Stimulated activated CD8-positive, alpha-beta memory T cell treated with anti-CD3 and anti-CD28 coated beads, Interleukin-15, amount 100 ng/mL, for 48 hours (primary cell): ENCODE measurements at places on chromosomes 2 and 18.

- no peak for DNase-seq
Observed at GRCh38 chr18:9062418-9062751, 40.1 kb upstream of the NDUFV2 start.

GRCh38 chr2:149226790-149227189 lies 103.6 kb upstream of the LYPD6 start:
- no peak for DNase-seq

GRCh38 chr2:60945341-60945740 lies 64.0 kb downstream of the REL start:
- no peak for DNase-seq

DNA sequence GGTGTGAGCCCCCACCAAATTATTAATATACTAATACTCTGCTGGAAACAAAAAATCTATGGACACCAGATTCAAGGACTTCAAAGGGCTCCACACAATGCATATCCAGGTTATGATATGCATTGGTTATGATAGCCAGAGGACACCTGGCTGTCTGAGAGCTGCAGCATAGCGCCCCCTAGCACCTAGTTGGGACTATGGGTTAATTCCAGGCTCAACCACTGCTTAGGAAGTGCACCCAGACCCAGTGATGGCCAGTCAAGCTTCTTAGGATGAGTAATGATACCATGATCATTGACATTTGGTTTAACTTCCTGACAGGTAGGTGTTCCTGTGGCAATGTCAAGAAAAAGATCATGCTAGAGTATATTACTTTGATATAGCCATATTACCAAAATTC lies 3.8 kb upstream of the FRZB start:
- DNase-seq = no peak

- no peak for DNase-seq
Observed at GRCh38 chr2:86307431-86307830, 30.0 kb downstream of the REEP1 start.

- DNase-seq = peak; percentile 50
Observed at GRCh38 chr2:112884869-112885505, 26.0 kb upstream of the IL37 start.

GRCh38 chr18:965921-966758 lies 61.5 kb downstream of the ADCYAP1 start:
- no peak for DNase-seq

DNA sequence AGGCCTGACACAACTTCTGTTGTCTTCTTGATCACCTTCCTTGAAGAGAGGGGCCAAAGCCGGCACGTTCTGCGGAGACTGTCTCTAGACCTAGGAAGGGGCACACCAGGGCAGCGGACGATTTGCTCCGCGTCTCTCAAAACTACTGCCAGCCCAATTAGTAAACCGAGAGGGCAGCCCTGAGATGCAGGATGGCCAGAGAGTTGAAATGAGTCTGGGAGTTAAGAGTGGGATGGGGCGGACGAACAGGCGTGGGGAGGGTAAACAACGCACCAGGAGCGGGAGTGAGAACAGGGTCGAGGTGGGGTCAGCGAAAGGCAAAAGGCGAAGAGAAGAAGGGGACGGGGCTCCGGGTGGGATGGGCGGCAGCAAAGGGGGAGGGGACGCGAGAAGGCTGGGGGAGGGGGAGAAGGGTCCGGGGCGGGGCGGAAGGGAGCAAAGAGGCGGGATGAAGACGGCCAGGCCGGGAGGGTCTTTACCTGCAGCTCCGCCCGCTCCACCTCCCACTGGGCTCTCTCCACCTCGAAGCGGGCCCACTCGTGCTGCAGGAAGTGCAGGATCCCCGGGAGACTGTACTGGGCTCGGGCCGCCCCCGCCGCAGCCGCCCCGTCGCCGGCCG lies 476 bp downstream of the STRN start:
- peak; percentile 21 for DNase-seq

DNA sequence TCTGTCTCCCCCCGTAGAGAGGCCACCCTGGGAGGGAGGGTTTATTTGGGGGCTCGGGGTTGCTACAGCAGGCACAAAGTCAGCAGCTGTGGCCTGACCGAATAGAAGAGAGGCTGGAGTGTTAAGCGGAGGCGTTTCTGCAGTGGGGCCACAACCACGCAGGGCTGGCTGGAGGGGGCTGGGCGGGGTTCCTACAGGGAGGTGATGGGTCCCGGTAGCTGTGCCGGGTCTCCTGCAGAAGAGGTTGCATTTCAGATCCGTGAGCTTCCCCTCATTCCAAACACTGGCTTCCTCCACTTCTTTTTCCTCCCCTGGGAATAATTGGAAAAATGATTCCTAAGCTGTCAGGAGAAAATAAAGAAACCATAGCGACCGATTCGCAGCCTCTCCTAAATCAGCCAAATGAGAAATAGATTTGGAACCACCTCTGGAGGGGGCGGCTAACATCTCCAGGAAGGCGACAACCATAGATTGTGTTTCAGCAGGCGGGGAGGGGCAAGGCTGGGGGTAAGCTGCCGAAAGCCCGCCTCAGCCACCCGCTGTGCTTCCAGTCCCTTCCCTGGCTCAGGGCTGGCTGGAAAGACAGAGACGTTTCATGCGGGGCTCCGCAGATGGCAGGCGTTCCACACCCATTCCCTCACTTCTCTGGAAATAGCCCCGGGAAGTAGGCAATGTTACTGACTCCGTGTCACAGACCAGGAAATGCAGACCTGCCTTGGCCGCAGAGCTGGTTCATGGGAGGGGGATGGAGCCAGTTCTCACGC lies 85.6 kb upstream of the TAF1B start:
- DNase-seq = no peak

GRCh38 chr18:72910045-72910444 lies 42.3 kb upstream of the NETO1 start:
- no peak for DNase-seq

- no peak for DNase-seq
Observed at GRCh38 chr2:72104821-72105588, 42.7 kb downstream of the CYP26B1 start.

GRCh38 chr18:58135701-58136331 lies 91.8 kb downstream of the NEDD4L start:
- peak; percentile 21 for DNase-seq
